GM03348 (cell line): ENCODE measurements at places on chromosomes 4 and X.

DNA sequence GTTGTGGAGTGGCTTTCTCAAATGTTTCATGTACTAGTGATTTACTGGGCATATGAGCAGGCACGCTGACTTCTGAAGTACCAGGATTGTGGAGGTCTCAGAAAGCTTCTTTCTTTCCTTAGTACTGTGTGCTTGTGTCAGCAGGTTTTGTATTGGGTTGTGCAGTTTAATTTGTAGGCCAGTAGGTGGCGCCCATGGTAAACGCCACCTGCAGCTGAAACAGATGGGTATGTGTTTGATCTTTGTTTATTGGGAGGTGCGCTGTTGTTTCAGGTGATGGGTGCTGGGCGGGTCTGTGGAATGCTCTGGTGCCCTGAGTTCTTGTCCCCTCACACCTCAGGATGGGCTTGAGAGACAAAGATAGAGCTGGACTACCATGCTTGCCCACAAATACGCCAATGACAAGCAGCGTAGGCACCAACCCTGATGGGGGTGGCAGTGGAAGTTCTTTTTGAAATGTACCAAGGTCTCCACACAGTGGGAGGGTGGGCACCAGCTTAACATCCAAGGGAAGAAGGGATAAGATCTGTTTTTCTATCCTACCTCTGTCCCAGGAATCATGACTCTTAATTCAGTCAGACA is 141.5 kb downstream of the RPS6KA6 start:
- peak; percentile 20 for DNase-seq

- DNase-seq: no peak
Observed at GRCh38 chr4:105227054-105227453, 80.4 kb downstream of the TET2 start.

GRCh38 chrX:116239944-116240840 is 69.6 kb downstream of the AGTR2 start:
- peak; percentile 11 for DNase-seq

DNA sequence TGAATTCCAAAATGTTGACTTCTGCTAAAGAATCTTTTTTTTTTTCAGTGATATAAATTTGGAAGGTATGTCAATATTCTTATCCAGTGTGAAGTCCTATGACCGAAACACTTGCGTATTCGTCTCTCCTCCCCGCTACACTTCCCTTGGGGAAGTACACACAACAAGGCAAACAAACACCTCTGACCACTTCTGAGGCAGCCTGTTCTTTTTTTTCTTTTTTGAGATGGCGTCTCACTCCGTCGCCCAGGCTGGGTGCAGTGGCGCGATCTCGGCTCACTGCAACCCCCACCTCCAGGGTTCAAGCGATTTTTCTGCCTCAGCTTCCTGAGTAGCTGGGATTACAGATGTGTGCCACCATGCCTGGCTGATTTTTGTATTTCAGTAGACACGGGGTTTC is 78.1 kb upstream of the DHRSX start:
- no peak for DNase-seq

DNA sequence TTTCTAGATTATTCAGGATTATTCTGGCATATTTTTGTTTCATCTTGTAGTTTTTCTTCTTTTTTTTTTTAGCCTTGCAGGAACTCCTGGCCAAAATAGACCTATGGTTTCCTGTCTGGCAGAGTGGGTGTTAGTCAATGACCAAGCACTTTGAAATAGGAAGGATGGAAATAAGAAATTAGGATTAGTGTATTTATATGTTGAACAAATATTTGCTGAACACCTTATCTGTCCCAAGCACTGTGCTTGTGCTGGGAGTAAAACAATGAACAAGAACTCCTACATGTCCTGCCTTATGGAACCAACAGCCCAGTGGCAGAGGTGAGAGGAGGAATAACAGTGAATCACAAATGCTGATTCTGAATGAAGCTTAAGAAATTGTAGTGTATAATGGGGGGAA is 4.5 kb downstream of the MMRN1 start:
- no peak for DNase-seq

DNA sequence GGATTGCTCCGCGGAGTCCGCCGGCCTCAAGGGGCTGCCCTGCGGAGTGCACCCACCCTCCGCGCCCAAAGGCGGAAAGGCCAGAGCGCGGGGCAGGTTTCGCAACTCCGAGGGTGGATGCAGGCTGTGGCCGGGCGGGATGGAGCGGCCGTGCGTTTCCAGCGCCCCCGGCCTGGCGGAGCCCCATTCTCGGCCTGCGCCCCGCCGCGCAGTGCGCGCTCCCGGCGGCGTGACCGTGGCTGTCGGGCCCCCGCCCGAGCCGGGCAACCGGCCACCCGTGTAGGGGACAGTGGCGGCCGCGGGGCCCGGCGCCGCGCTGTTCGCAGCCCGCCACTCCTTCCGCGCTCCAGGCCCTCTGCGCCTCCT is 331 bp downstream of the SETD7 start:
- peak; percentile 66 for DNase-seq

DNA sequence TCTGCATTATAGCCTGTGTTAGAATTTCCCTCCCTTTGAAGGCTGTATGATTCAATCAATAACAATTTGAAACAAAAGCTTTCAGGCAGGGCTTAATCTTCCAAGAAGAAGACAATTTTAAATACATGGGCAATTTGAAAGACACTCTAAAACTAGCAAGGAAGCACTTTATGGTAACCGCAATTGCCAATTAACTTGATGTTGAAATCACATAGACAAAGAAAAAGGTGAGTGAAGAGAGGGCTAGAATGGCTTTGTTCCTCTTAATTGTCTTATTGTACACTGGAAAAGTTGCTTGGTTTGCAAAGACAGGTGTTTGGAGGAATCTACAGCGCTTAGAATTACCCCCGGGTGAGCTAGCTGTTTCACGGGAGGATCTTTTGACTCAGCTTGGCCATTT is 74.4 kb upstream of the PRKX start:
- DNase-seq: no peak

GRCh38 chrX:86295293-86295692 is 147.0 kb downstream of the DACH2 start:
- DNase-seq: no peak

DNA sequence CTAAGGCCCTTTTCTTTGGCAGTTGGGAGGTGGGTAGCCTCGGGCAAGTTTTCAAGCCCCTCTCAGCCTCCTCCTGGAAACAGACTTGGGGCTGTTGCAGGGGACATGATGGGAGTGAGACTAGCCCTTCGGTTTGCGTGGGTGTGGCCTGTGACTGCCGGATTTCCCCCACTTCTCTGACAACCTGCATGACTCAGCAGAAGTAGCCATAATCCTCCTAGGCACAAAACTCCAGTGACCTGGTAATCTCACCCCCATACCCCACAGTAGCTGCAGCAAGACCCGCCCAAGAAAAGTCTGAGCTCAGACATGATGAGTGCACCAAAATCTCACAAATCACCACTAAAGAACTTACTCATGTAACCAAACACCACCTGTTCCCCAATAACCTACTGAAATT is 433.7 kb upstream of the AMOT start:
- no peak for DNase-seq

- DNase-seq: peak; percentile 10
Observed at GRCh38 chr4:98283219-98284189, 22.3 kb downstream of the RAP1GDS1 start.

DNA sequence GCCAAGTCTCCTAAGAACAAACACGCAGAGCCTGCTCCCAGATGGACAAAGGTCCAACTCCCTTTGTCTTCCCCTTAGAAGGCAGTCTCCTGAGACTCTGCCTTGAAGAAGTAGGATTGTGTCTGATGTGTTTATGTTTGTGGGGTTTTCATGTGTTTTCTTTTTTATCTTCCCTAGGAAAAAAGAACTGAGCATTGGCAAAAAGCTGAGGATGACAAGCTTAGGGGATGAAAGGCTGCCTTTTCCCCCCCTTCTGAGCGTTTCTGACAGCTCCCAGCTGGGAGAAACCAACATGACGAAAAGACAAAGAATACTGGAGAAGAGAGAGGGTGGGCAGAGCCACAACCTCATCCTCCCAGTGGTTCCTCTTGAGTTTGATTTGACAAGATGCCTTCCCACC is 181.1 kb downstream of the EVC2 start:
- no peak for DNase-seq

GRCh38 chrX:31706466-31706865 is 634.6 kb upstream of the FTHL17 start:
- no peak for DNase-seq

GRCh38 chr4:73019462-73020047 is 50.0 kb downstream of the COX18 start:
- peak; percentile 64 for DNase-seq

DNA sequence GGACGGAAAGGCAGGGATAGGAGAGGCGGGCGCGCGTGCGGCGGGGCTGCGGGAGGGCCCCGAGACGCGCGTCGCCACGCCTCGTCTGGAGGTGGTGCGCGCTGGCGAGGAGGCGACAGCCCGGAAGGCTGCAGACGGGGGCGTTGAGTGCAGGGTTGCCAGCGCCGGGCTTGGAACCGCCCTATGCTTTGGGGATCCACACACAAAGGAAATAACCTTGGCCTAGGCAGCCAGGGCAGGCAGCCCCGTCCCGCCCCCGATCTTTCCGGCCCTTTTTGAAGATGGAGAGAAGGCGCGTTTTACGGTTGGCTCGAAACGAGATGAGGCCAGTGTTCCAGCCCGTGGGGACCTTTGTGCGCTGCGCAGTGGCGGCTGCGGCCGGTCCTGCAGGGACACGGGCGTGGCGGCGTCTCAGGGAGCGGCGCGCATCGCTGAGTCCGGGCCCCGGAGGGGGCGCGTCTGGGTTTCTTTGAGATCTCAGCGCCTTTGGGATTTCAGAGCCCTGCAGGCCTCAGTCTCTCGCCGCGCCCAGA is 50.8 kb upstream of the TRIM2 start:
- peak; percentile 68 for DNase-seq

GRCh38 chrX:115337491-115338144 is 48.1 kb downstream of the LUZP4 start:
- DNase-seq: peak; percentile 51

DNA sequence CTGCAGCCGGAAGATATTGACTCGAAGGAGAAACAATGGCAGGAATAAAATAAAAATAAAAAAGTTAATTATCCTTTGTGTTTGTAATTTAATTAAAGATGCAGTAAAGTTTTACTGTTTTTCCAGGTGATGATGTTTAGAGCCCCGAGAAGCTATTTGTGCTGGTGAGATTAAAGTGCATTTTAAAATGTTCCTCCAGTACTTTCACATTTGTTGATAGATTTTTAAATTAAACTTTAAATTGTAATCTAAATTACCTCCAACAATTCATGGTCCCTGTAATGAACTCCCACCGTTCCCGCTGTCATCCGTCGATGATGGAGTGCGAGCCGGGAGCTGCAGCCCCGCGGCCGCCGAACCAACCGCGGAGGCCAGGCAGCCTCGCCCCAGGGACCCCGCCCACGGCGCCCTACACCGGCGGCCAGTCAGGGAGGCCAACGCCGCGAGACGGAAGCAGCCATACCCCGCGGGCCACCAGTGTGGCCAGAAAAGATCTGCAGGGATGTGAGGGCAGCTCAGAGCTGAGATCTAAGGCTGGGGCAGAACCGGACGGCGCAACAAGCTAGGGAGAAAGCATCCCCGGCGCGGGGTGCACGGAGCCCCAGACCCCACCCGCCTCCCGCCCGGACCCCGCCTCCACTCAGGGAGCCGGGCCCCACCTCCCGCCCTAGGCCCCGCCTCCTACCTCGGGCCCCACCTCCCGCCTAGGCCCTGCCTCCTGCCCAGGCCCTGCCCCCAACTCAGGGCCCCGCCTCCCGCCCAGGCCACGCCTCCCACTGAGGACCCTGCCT is 104.0 kb downstream of the FAM53A start:
- DNase-seq: peak; percentile 98

- no peak for DNase-seq
Observed at GRCh38 chrX:149097786-149098185, 407.3 kb downstream of the IDS start.

DNA sequence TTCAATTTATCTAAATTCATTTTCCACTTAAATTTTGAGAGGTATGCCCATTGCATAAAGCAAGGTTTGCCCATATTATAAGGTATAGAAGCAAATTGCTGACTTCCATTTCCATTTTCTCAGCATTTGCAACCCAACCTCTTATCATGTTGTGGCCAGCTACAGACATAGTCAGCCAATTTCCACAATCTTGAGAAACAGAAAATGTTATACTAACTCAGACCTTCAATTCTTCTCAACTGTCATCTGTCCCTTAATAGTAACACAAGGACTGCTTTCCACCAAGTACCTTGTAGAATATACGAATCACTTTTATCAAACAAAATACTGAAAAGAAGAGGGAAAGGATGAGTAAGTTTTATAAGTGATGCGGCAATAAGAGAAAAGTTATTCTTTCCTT is 11.2 kb upstream of the GRIA3 start:
- no peak for DNase-seq

DNA sequence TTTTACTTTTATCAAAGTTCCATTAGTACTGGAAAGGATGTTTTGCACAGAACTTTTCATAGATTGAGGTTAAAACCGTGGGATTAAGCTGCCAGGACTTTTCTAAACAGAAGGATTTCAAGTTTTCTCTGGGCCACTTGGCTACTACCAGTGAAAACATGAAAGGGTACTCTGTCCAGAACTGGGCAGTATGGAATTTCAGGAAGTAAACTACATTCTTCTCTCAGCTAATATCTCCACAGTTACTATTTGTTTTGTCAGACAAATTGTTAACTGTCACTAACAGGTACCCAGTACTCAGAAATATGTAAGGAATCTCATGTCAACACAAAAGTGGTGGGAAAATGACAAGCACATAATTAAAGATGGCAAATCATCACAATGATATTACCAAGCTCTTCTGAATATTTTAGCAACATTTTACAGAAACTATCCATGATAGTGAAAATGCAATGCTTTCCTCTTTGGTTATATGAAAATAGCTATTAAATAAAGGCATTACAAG is 454.4 kb downstream of the C4orf33 start:
- DNase-seq: no peak

GRCh38 chr4:182823576-182823975 is 93.6 kb downstream of the DCTD start:
- no peak for DNase-seq

DNA sequence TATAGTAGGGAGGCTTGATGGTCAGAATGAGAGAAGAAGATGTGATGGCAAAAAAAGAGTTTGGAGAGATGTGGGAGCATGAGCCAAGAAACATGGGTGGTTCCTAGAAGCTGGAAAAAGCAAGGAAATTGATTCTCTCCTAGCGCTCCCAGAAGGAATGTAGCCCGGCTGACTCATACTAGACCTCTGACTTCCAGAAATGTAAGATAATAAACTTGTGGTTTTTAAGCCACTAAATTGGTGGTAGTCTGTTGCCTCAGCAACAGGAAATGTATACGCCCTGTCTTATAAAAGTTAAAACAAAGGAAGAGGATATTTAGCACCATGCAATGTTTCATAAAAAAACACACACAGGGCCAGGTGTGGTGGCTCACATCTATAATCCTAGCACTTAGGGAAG is 182.7 kb upstream of the PCDH7 start:
- DNase-seq: peak; percentile 47

GRCh38 chr4:52868133-52868532 is 6.0 kb downstream of the RASL11B start:
- DNase-seq: no peak

- no peak for DNase-seq
Observed at GRCh38 chr4:7901311-7901885, 38.3 kb downstream of the AFAP1 start.

- peak; percentile 9 for DNase-seq
Observed at GRCh38 chrX:47748576-47748975, 88.1 kb upstream of the ZNF81 start.

GRCh38 chrX:46582325-46582724 is 8.8 kb downstream of the CHST7 start:
- DNase-seq: peak; percentile 39

GRCh38 chrX:141668371-141668770 is 30.2 kb downstream of the SPANXD start:
- no peak for DNase-seq

GRCh38 chrX:141175786-141176185 is 1.1 kb downstream of the LDOC1 start:
- DNase-seq: no peak

- no peak for DNase-seq
Observed at GRCh38 chr4:14910411-14910810, 91.9 kb upstream of the CPEB2 start.
